ENCODE measurements at places on chromosomes 16 and 17.

DNA sequence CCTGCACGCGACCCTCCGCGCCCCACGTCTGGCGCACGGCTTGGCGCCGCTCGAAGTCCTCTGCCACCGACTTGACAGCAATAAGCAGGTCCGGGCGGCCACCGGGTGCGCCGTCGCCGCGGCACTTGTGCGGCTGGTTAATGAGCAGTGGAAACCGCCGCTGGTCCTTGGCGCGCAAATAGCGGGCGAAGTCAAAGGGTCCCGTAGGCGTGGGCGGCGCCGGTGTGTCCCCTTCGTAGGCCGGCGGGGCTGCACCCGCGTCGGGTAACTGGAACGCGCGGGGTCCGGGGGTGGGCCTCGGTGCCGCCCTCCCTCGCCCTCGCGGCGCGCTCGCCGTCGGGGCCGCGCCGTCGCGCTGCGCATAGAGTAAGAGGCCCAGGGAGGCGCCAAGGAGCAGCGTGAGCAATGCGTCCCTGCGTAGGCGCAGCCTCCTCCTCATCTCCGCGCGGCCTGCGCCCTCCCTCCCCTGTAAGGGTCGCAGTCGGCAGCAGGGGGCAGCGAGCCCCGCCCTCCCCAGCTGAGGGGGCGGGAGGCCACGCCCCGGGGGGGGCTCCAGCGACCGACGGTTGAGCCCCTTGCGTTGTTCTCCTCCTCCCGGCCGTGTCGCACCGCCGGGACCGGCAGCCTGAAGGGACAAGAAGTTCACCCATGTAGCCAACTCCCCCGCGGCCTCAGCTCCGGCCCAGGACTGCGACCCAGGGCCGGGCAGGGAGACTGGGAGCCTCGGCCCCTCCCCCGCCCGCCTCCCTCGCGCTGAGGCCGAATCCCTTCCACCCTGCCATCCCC is 558 bp downstream of the B3GNT9 start:
- DNase-seq: no peak

DNA sequence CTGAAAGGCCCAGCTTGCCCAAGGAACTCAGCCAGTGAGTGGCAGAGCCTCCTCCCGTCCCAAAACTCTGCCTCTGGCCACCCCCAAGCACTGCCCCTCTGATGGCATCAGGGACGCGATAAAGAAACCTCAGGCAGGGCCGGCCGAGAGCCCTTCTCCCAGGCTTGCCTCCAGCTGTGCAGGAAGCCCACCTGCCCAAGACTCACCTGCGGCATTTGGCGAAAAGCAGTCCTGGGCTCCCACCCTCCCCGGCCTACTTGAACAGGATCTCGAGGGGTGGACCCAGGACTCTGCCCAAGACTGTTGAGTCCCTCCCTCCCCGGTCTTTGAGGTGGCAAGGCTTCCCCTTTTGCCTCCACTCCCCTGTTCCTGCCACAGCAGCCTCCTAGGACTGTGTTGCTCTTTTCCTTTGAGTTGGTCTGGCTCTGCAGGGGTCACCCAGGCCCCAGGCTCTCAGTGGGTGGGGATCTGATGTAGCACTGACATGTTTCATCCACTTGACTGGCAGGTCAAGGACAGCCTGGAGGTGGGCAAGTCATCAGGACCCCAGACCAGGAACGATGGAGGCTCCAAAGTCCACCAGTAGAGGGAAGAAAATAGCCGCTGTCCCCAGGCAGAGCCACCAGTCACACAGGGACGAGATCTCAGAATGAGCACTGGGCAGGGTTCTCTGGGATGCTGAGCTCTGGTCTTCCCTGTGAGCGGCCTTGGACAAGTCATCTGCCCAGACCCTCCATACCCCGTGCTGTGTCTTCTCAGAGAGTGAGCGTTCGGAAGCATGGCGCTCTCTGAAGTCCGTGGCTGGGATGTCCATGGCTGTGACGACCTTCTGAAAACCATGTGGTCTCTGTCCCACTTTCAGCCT is 111.0 kb upstream of the TNRC6C start:
- no peak for DNase-seq

DNA sequence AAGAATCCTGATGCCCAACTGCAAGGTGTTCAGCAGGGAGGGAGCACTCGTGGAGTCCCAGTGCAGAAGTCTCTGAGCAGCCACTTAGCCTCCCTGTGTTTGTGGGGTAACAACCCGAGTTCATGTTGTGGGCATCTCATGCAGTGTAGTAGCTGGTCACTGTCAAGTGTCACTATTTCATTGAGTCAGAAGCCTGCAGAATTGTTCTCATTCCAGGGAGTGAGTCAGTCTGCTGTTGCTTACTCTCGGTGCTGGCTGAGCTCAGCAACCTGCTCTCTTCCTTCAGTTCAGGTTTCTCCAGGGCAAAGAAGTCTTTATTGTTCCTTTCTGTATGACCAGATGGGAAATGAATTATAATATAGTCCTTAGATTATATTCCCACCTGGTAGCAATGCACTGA is 24.1 kb downstream of the HMOX2 start:
- DNase-seq: no peak

DNA sequence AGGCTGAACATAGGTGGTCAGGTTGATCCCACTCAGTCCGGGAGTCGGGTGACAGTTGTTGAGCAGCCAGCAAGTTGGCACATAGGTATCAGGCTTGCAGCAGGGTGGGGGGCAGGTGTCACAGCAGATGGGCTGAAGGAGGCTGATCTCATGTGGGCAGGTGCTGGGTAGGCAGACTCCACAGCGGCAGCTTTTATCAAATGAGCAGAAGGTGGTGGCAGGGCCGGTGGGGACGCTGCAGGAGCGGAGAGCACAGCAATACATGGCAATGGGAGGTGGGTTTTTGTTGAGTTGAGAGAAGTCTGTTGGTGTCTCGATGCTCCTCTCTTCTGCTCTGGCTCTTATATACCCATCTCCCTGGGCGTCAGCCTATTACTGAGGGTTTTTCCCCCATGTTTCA is at the start of gene KRTAP3-1:
Gene KRTAP3-1 (minus strand): TSS at position 318 of the 400 bp plus-strand sequence. CDS start 54 bp downstream, at position 264.
- no peak for DNase-seq

GRCh38 chr17:45874151-45874550 is 20.2 kb upstream of the MAPT start:
- DNase-seq: no peak

DNA sequence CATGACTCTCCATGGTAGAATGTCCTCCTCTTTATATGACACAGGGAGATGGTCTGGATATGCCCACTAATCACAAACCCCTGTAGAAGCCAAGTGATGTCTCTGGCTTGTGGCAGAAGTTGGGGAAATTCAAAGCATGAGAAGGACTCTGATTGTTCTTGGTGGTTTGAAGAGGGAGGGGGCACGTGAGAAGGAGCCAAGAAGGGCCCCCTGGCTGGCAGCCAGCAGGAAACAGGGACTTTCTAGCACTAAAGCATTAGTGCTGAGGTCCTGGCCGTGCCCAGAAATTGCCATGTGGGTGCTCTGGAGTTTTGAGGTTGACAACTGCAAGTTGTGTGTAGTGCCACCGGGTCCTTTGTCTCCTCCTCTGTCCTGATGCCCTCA is 199.9 kb downstream of the LGALS9B start:
- no peak for DNase-seq

DNA sequence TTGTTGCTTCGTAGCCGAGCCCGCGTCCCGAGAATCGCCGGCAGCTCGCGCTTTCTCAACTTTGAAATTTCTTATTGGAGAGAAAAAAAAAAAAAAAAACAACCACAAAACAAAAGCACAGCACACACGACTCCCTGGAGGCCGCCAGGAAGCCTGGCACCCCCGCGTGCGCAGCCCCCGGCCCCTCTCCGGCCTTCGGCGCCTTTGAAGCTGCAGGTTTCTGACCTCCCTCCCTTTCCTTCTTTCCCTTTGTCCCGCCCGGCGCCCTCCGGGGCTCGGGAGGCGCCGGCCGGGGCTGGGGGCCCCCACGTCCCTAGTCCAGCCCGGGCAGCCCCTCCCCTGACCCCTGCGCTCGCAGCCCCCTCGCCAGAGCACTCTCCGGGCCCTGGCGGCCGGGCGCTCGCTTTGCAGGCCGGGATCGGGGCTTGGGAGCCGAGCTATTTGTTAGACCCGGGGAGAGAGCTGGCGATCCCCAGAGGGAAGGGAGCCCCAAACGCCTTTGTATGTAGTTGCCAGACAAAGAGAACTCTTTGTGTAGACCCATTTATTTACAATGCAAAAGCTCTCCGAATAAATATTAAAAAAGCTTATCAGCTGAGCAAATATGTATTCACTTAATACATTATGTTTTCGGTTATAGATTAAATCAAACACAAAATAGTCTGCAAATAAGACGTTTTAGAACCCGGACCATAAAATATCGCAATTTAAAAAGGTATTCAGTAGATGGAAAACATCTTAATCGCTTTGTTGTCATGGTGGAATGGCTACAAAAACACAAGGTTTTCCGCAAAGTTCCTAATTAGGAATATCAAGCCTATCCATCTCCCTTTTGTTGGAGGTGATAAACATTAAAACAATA is 2.3 kb downstream of the BAHCC1 start:
- DNase-seq: no peak

DNA sequence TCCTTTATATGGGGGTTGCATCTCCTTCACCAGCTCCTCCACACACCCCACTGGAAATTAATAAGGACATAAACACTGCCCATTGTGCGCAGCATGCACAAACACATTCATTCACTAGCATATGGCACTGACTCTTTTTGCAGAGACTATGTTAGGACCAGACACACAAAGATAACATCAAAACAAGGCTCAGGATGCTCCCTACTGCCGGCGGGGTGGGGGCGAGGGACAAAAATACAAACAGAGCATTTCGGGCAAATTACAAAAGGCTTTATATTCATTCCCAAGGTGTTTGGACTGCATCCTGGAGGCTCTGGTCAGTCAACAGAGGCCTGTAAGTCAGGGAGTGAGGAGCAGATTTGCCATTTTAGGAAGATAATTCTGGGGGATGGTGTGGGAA is 299.7 kb downstream of the SLC39A11 start:
- DNase-seq: no peak

- DNase-seq: no peak
Measured at GRCh38 chr17:8964801-8965393, 610 bp downstream of the PIK3R5 start.

DNA sequence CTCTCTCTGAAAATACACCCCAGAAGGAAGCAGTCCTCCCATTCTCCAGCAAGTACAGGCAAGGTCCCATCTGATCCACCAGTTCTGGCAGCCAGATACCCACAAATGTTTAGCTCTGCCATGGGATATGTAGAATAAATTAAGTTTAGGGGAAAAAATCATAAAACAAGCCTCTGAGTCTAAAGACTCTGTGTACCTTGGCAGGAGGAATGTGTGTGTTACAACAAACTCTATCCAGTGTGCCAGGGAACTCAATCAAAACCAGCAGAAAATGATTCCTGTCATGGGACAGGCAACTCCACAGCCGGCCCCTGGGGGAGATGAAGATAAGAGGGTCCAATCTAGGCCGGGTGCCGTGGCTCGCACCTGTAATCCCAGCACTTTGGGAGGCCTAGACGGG is 73.4 kb downstream of the MRM3 start:
- no peak for DNase-seq

DNA sequence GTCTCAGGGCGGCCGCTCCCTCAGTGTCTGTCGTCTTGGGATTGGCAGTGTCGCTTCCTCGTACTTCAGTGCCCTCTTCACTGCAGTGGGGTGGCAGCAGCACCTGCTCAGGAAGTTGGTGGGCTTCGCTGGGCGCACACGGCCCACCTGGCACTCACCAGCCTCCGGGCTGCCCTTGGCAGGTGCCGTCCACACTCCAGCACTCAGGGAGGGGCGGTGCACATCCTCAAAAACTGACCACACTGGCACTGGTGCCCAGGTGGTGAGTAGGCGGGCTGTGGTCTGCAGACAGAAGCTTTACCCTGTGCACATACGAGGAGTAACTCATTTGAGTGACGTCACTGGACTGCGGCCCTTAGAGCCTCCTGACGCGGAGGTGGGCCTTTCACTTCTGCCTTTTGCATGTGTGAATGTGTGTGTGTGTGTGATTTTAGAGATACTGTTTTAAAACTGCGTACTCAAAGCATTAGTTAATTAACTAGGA is 94.6 kb downstream of the BANP start:
- DNase-seq: no peak

DNA sequence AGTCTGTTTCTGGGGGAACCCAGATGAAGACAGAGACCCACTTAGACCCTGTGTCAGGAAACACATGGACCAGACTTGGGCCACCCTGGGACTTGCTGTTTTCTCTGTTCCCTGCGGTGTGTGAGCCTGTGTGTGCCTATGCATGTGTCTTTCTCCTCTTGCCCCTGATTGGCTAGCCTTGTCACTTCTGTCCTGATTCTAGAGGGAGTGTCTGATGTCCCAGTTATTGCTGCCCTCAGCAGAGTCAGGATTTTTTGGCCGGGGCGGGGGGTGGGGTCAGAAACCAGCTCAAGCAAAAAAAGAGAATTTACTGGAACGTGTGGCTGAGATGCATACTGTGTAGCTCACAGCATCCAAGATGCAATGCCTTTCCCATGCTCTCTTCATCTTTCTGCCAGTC is 30.5 kb downstream of the PLCG2 start:
- no peak for DNase-seq

DNA sequence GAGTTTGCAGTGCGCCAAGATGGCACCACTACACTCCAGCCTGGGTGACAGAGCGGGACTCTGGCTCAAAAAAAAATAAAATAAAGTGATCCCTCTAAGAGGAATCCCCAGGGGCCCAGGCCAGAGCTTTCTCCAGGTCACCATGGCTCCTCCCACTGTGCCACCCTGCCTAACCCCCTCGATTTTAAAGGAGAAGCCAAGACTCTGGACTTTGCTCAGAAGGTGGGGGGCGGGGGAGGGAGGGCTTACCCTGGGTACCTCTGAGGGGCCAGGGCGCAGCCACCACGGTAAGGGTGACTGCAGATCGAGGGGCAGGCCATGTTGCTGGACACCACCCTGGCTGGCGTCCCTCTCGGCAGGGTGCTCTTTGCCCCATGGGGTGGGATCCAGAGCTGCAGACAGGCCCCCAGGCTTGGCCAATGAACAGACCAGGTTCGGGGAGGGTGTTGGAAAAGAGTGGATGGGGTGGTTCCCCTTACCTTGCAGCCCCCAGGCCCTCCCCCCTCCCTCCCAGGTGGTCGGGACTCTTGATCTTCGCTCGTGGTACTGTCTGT is 455 bp upstream of the GRB7 start:
- no peak for DNase-seq

GRCh38 chr17:58756246-58757161 is 850 bp downstream of the PPM1E start:
- DNase-seq: no peak

- DNase-seq: no peak
Measured at GRCh38 chr16:49844359-49844758, 11.6 kb downstream of the ZNF423 start.

DNA sequence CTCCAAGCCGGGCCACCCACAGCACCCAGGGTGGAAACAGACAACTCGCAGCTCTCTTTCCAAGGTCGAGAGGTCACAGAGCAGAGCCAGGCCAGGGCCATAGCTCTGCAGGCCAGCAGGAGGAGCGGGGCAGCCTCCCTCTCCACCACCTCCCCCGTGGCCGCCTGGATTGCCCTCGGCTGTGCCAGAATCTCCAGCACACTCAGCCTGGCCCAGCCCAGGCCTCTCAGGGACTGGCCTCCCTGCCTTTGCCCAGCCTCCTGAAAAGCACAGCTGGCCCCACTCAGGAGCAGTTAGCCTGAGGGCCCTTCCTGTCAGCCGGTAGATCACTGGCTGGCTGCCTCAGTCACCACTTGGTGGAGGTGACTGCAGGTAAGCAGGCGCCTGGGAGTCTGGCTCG is 85.8 kb upstream of the SEC14L1 start:
- no peak for DNase-seq

- DNase-seq: no peak
Measured at GRCh38 chr16:18839555-18839954, 38.2 kb upstream of the ARL6IP1 start.

GRCh38 chr16:65702707-65703402 is 581.0 kb upstream of the CDH11 start:
- DNase-seq: no peak
